Smooth muscle cell of bladder (primary cell): ENCODE measurements at places on chromosomes 11 and 22. TPM values are rescaled to one million over a fixed set of nuclear protein-coding genes. Genes with fewer than 3 reads are reported as not detected.

Gene PRDM11
- 3.4 and 4.0 TPM in 2 replicates for total RNA-seq

Gene C11orf42
- total RNA-seq: not detected in 2 replicates

Gene HEPHL1
- total RNA-seq: 0.14 TPM in 1 of 2 replicates, not detected in the other

Gene KRTAP5-1
- not detected in 2 replicates for total RNA-seq

Gene APOA4
- not detected in 2 replicates for total RNA-seq

Gene VSIG2
- total RNA-seq: 0.18 and 0.28 TPM in 2 replicates

Gene SCARF2
- total RNA-seq: 18.8 and 28.3 TPM in 2 replicates

Gene OR10D3
- total RNA-seq: not detected in 2 replicates

Gene KCNJ1
- total RNA-seq: 0.09 TPM in 1 of 2 replicates, not detected in the other

Gene IGLL1
- not detected in 2 replicates for total RNA-seq

Gene LDHAL6A
- total RNA-seq: not detected in 2 replicates

Gene PRODH
- under 0.01 and 0.18 TPM in 2 replicates for total RNA-seq

Gene SRPRA
- 44.9 and 51.1 TPM in 2 replicates for total RNA-seq

Gene C22orf31
- total RNA-seq: 0.14 TPM in 1 of 2 replicates, not detected in the other

Gene MMP13
- not detected in 2 replicates for total RNA-seq

Gene OTOG
- not detected in 2 replicates for total RNA-seq

Gene SAA2
- total RNA-seq: 0.28 TPM in 1 of 2 replicates, not detected in the other

Gene VPREB1
- not detected in 2 replicates for total RNA-seq

Gene P2RX6
- 2.6 and 2.8 TPM in 2 replicates for total RNA-seq

Gene MAML2
- 7.8 and 8.9 TPM in 2 replicates for total RNA-seq

Gene FREY1
- 1.00 and 1.4 TPM in 2 replicates for total RNA-seq

Gene USP2
- 0.09 and 0.14 TPM in 2 replicates for total RNA-seq

Gene SPI1
- not detected in 2 replicates for total RNA-seq

Gene CTTN
- total RNA-seq: 410 and 500 TPM in 2 replicates

Gene MYO7A
- under 0.01 and 0.09 TPM in 2 replicates for total RNA-seq

Gene TPBGL
- under 0.01 TPM in 1 of 2 replicates, not detected in the other for total RNA-seq

Gene CDPF1
- 9.7 and 10.4 TPM in 2 replicates for total RNA-seq

Gene INS
- not detected in 2 replicates for total RNA-seq

Gene PDHX
- total RNA-seq: 32.6 and 39.8 TPM in 2 replicates

Gene CRYBB3
- not detected in 2 replicates for total RNA-seq

Gene ISX
- total RNA-seq: not detected in 2 replicates

Gene DEFB131B
- not detected in 2 replicates for total RNA-seq

Gene CHADL
- total RNA-seq: 0.71 and 1.8 TPM in 2 replicates

Gene STIP1
- 91.6 and 122 TPM in 2 replicates for total RNA-seq

Gene OR8G5
- total RNA-seq: not detected in 2 replicates
